AG10803 (cell line): ENCODE measurements at places on chromosomes 7 and 10.
A peak's percentile ranks its signal among the peaks of the same experiment; 100 is the strongest.

DNA sequence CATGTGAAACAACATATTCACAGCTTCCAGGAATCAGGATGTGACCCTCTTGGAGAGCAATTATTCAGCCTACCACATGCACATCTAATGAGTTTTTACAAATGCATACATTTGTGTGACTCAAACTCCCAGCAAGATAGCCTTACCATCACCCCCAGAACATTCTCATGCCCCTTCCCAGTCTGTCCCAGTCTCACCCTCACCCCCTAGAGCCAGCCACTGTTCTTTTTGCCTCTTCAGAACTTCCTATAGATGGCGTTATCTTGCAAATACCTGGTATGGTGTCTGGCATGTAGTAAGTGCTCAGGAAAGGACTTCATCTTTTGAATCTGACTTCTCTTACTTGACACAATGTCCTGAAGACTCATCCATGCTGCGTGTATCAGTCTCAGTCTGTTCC is 23.9 kb upstream of the AOC1 start:
- DNase-seq = no peak

DNA sequence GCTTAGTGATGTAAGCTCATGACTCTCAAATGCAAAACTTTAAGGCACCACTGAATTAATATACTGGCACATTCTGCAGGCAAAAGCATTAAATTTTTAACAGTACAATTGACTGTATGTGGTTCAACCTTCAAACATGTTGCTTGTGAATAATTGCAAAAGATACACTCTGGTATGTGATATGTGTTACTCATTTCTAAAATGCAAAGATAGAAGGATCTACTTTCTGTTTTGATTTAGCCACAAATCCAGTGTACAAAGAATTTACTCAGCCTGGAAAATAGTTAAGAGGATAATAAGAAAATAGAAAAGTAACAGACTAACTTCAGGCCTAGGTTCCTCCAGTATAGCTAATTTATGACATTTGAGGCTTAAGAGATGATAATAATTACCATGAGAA is 66.6 kb upstream of the NOBOX start:
- no peak for DNase-seq

- no peak for DNase-seq
These were observed 56.2 kb upstream of the MGMT start for GRCh38 chr10:129410688-129411392.

DNA sequence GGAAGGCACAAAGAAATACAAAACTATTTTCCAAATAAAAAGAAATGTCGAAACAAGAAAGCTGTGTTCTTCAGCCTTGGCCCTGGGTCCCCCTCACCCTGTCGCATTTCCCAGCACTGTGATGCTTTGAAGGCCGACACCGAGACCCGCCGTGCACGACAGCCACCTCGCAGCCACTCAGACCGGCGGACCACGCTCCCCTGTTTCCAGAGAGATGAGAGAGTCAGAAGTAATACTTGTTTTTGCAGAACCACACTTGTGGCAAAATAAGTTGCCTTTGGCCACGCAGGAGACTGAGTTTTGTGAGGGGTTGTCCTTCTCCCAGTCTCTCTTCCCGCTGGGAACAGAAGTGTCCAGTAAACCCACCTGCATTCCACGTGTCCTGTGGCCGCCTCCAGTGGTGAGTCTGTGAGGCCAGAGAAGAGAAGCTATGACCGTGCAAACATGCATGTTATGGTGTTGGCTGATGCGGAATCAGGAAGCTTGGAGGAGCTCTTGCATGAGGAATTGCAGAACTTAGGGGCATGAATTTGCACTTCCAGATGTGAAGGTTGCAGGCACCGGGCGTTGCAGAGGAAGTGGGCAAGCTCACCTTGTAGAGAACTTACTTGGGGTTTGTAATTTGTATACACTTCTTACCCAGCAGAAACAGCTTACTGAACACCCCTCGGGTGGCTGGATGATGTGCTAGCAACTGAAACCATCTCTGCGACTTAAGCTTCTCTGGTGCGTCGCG is 194.5 kb downstream of the EBF3 start:
- no peak for DNase-seq

GRCh38 chr7:87960239-87960638 is 26.2 kb downstream of the ADAM22 start:
- no peak for DNase-seq

DNA sequence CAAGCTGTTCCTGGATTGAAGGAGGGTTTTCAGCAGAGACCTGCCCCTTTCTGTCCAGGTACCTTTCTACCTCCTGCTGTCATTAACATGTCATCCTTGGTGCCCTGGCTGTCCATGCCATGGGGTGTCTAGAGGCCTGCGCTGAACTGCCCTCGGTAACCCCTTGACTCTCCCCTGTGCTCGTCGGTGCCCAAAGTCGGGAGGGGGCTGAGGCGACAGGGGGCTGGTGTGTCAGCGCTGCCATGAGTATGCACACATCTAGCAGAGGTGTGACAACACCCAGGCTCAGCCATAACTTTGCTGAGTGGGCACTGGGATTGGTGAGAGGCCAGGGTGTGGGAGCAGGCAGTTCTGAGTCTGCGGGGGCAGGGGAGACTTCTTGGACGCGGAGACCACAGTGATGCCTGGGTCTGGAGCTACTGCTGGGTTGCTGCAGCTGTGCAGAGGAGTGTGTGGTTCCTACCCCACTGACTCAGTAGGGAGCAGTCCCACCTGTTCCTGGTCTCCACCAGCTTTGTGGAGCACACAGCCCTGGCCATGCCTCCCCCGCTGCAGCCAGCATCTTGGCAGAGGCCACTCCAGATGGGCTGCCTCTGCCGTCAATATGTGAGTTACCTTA is 376.2 kb upstream of the SEMA3C start:
- DNase-seq = no peak

DNA sequence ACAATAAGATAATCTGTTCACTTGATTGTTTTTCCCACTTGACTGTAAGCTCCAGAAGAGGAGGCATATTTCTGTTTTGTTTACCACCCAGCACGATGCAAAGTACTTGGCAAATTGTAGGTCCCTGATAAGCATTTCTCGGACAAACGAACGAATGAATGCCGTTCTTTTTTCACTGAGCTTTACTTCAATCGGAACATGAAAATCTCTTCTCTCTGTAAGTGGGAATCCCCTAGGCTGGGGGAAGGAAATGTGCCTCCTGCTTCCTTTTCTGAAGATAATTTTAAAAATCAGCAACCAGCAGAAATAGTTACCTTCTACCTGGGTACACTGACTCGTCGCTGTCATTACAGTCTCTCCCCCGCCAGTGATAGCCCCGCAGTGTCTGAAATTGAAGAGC is 102.9 kb downstream of the AOAH start:
- DNase-seq = no peak

GRCh38 chr7:1092806-1093501 is 5.0 kb downstream of the GPER1 start:
- no peak for DNase-seq

DNA sequence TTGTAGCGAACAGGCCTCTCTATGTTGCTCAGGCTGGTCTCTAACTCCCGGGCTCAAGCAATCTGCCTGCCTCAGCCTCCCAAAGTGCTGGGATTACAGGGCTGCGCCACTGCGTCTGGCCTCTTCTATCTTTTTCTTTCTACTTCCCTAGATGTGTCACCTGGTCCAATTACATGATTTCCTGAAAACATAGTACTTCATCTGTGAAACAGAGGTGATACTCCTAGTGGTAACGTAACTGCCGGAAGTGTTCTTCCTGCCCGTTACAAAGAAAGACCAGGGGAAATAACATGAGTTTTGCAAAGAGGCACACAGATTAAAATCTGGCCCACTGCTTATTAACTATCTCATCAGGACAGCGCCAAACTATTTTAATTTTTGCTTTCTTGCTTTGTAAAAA is 18.4 kb upstream of the HGF start:
- no peak for DNase-seq

DNA sequence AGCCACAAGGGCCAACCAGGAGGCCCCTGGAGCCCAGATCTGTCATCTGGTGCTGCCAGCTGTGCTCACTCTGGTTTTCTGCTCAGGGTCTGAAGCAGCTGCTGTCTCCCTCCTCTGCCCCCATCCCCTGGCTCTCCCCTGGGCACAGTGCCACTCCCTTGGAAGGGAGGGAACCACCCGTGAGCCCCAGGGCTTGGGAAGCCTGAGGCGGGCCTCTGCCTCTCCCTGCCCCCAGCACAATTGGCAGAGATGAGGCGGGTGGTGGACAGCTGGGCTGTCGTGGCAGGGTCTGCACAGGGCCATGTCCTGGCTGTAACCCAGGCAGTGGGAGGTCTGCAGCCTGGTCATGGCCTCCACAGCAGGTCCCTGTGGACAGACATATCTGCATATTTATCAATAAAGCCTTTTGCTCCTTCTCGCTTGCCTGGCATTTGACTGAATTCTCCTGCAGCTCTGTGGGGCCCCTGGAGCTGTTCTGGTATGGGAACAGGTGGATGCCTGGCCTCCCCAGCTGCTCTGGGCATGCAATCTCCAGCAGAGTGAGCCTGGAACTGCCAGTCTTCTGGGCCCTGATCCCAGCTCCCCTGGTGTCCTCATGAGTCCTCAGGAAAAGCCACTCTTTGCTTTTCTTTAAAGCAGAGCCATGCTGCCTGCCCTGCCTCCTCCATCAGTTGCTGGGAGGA is 1.6 kb upstream of the ANKRD2 start:
- no peak for DNase-seq

DNA sequence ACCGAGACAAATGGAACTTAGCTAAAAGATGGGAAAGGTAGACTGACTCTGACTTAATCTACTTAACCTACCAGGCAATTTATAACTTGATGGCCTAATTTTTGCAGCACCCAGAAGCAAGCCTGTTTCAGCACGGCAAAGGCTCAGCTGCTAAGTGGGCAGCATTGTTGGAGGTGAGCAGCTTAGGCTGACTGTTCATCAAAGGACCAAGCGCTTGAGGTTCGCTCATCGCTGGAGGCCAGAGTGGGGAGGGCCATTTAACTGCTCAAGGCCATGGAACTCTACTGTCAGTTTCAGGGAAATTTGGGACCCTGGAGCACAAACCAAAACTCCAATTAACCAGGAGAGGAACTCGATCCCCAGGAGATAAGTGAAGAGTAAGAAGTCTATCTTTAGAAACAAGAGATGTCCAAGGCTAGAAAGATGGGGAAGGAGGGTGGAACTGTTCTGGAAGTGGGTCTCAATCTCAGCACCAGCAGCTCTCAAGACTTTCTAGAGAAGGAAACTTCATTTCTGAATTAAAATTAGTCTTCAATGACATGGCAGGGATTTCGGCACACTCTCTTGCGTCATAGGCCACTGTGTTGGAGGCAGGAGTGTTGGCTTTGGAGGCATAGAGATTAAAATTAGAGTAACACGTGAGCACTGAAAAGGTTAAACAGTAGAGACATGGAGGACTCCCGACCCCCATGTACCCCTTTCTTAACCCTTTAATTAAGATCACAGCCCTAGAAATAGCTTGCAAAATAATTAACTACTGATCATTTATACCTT is 43.1 kb downstream of the EGFR start:
- peak; percentile 24 for DNase-seq

DNA sequence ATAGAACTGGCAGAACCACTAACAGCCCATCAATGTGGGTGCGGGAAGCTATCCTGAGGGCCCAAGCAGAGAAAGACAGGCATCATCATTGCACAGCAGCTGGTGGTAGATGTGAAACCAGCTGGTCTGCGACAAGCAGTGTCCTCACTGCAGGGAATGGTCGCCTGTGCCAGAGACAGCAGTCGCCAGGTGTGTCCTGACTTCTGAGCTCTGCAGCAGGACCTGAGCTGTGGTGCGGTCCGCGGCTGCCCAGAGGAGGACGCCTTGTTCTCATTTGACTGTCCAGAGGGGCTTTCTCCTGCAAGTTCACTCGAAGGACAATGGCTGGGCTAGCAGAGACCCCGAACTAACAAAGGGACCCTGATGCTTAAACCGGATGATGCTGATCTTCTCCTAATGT is 97.4 kb downstream of the LRRC18 start:
- no peak for DNase-seq

DNA sequence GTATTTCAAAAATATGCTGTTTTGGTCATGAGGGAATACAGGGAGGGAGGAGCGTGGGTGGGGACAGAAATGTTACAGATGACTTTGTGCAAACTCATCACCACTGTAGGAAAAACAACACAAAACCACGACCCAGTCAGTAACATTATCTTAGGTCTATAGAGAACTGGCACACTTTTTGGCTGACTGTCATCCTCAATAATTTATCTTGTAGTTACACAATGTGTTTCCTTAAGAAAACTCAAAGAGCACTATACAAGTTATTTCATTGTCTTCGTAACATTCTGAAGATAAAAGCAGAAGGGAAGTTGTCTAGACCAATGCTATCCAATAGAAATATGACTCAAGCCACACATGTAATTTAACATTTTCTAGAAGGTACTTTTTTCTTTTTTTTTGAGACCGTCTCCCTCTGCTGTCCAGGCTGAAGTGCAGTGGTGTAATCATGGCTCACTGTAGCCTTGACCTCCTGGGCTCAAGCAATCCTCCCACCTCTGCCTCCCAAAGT is 16.9 kb upstream of the CDK14 start:
- DNase-seq = peak; percentile 95

- no peak for DNase-seq
These were observed 34.5 kb upstream of the GATAD1 start for GRCh38 chr7:92412745-92413144.

DNA sequence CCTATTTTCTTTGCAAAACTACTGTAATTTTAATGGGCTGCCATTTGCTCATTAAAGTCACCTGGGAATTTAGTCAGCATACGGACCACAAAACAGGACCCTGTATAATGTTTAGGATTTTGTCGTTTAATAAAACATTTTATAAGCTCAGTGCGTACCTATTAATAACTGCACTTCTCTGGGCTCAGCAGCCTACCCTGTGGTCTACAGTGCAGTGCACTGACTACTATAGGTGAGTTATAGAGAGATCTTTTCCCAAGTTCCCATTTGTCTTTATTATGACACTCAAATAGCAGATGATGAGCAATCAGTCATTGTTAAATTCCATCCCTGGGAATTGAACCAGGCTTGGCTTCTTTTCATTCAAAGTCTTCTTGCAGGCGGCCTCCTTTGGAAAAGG is 433.4 kb upstream of the NFE2L3 start:
- no peak for DNase-seq

DNA sequence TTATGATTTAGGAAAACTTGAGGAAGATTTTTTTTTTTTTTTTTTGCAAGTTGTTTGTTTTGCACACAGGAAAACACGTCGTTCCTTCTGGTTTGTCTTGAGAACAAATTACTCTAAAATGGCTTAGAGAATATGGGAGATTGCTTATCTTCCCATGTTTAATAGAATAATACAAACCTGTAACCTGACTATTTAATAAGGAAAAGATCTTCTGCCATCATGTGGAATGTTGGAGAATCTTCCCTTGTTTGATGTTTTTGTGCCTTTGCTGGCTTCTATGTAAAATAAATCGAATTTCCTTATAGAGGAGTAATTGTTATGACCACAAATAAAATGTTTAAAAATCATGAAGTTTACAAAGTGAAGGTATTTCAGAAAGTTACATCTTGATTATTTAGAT is 818.8 kb downstream of the GATA3 start:
- DNase-seq = no peak

GRCh38 chr7:33761449-33762080 is 143.8 kb upstream of the BMPER start:
- DNase-seq = no peak

GRCh38 chr10:49446031-49446430 is 50.1 kb upstream of the DRGX start:
- DNase-seq = peak; percentile 44
